ENCODE measurements at places on chromosomes 16 and 17.
A peak's percentile ranks its signal among the peaks of the same experiment; 100 is the strongest.

- H3K36me3 ChIP-seq, result no peaks in the 10 kb centered on the region
- H3K4me3 ChIP-seq, result peak overlapping the region; percentile 69
- peaks cover 40% of the 10 kb centered on the region for H3K4me1 ChIP-seq
- peak overlapping the region; percentile 74 for H3K27ac ChIP-seq
Measured at GRCh38 chr17:82205720-82206508, 6.7 kb downstream of the CCDC57 start.

DNA sequence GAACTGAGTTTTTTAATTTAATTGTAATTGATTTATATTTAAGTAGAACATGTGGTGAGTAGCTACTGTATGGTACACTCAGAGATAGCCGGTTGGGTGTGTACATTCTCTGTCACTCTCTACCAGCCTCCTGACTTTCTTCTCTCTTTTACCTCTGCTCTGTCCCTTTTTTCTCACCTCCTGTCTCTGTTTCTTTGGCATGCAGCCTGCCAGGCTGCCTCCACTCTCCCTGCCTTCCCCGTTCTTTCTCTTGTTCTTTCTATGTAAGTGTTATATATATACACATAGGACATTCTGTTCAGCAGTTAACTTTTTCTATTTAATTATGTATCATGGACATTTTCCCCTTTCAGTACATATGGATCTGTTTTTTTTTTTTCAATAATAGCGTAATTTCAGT is 50.8 kb downstream of the MRTFB start:
- no peaks in the 10 kb centered on the region for H3K36me3 ChIP-seq
- DNase-seq, result no peak
- H3K27me3 ChIP-seq, result no peaks in the 10 kb centered on the region
- H3K4me1 ChIP-seq, result peaks cover 11% of the 10 kb centered on the region

DNA sequence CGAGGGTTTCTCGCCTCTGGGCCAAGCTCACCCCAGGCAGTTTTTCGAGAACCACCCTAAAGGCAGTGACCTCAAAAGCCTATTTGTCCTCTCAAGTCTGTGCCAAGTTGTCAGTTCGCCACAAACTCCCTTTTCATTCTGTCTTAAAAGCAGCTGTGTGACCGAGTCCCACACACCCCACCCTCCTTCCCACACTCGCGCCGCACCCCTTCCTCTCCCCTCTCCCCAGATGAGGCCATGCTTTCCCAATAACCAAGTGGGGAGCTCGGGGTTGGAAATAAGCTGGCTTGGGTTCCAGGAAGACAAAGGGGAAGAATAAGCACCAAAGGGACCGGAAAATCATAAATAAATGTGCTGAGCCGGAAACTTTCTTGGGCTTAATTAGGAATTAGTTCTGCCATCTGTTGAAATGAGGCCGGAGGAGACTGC is 36.7 kb downstream of the GRIN2C start:
- no peaks in the 10 kb centered on the region for H3K36me3 ChIP-seq
- no peak overlapping the region for H3K4me3 ChIP-seq
- DNase-seq, result no peak
- H3K4me1 ChIP-seq, result no peaks in the 10 kb centered on the region

- H3K4me3 ChIP-seq, result no peak overlapping the region
- H3K4me1 ChIP-seq, result peaks cover 22% of the 10 kb centered on the region
- peaks cover 35% of the 10 kb centered on the region for H3K36me3 ChIP-seq
- no peak overlapping the region for H3K27ac ChIP-seq
Measured at GRCh38 chr17:83041305-83041704, 38.1 kb upstream of the METRNL start.

GRCh38 chr16:87160701-87161337 is 156.4 kb downstream of the C16orf95 start:
- H3K27ac ChIP-seq, result no peak overlapping the region
- peaks cover 7% of the 10 kb centered on the region for H3K27me3 ChIP-seq
- peaks cover 10% of the 10 kb centered on the region for H3K4me1 ChIP-seq
- H3K4me3 ChIP-seq, result no peak overlapping the region

Data from natural killer cell treated with Interleukin-12 subunit alpha and Interleukin-12 subunit beta and Interleukin-15 and Interleukin-18, amount 100 ng/mL, for 72 hours (primary cell).